ENCODE measurements at places on chromosomes 7 and 10.

DNA sequence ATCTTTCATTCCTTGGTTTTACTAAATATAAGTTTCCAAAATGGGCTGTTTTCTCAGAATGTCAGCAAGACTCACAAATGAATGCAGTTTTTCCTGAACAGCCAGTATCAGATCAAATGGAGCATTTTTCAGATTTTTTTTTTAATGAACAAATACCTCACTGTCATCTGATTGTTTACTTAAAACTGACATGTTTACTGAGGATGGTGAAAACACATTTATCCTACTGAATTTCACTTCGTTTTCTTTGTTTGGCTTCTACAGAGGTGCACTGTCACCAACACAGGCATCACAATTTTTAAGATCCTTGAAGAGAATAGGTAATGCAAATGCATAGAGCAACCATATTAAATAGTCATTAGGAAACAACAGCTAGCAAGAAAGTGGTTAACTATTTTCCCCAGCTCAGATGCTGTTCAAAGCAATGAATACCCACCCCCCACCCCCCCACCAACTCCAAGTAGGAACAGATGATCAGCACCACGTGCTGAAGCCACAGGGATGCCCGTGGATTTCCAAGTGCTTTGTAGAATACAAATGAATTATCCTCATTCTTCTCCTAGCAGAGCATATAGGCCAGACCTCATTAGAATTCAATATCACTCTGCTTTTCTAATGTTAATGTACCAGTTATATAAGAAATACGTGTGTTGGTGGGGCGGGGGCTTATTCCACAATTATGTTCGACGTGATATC lies 205.9 kb downstream of the SKAP2 start:
- DNase-seq = no peak

GRCh38 chr10:20596911-20597310 lies 300.2 kb downstream of the NEBL start:
- DNase-seq = peak; percentile 73

GRCh38 chr10:115659616-115660015 lies 566.5 kb downstream of the ATRNL1 start:
- no peak for DNase-seq

- DNase-seq = peak; percentile 11
These were observed 106.7 kb downstream of the SNX10 start for GRCh38 chr7:26398427-26398755.

DNA sequence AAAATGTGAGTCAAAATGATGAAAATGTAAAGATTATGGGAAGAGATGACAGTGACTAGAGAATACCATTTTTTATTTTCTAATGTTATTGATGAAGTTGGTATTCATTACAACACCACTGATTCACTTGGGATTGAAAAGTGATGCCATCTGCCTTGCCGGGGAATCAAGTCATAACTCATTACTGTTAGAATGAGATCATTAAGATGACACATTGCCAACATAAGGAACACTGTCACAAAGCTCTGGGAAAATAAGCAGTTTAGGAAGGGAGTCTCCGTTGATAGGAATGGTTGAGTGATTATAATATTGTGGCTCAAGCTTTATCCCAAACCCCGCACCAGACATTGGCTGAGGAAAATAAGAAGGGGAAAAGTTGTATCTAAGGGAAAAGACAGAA lies 121.5 kb upstream of the PLPP4 start:
- no peak for DNase-seq

DNA sequence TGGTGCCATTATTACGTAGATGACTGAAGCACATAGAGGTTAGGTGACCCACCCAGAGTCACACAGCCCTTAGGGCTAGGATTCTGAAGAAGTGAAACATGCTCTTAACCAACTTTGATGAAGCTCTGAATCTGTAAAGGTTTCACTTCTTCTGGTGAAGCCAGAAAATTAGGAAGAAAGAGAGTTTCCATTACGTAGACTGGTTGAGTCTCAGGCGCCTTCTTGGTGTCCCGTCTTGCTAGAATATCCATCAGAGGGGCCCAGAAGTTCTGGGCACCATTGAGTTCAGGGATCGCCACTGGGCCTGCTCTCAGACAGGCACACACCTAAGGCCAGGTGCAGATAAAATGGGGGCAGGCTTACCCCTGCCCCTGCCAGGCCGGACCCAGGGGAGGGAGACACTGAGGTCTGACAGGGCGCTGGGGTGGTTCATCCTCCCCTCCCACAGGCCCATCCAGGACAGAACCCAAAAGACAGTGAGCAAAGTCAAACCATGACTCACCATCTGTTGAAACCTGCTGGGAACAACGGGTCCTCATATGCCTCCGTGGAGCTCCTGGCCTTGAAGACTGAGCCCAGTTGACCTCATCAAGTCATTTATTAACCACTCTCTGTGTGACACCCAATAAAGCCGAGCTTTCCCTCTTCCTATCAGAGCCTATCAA lies 33.2 kb downstream of the DRGX start:
- no peak for DNase-seq

- peak; percentile 6 for DNase-seq
These were observed 4.6 kb upstream of the CYP3A4 start for GRCh38 chr7:99788554-99788953.

DNA sequence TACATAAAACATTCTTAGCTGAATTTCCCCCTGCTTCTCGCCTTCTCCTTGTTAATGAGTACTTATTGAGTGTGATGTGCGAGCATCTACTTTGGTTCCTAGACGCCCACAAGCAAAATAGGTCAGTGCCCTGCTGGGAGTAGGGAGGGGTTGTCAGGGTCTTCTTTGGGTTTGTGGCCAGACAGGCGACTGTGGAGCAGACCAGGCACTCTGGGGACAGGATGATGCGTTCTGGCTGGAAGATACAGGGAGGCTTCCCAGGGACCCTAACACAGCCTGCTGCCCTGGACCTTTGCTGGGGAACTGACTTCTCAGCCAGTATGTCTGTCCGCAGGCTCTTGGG lies 227.2 kb downstream of the CUX1 start:
- no peak for DNase-seq

- no peak for DNase-seq
These were observed 197.3 kb downstream of the MACC1 start for GRCh38 chr7:20019757-20020432.

DNA sequence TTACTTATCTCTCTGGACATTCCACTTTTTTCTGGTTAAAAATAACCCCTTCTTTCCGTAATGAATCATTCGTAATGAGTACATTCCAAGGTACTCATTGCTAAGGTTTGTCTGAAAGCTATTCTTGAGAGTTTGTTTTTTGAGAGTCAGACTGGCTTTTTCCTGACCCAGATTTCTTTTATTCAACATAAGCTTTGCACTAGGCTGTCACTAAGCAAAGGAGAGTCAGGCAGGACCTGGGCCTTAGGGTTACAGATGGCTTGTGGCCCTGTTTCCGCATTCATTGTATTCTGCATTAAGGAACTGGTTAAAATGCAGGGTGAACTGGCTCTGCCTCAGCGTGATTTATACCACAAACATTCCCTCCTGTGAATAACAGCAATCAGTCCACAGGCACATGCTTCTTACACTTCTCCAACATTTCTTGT lies 84.1 kb downstream of the POM121L12 start:
- no peak for DNase-seq

DNA sequence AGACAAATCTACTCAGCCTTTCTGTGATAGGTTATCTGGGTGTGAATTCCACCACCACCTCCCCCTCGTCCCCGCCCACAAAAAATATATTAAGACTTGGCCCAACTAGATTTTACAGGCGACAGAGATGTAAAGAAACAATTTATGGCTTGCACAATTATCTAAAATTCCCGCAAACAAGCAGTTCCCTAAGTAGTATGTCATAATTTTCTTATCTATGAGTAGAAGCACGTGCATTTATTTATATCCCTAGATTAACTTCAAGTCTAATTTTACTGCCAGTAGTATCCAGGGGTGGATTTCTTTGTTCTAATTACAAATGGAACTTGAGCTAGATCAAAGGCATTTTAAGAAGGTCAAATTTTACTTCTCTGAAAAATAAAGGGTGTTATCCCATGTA lies 1.7 kb downstream of the TSPAN12 start:
- no peak for DNase-seq

DNA sequence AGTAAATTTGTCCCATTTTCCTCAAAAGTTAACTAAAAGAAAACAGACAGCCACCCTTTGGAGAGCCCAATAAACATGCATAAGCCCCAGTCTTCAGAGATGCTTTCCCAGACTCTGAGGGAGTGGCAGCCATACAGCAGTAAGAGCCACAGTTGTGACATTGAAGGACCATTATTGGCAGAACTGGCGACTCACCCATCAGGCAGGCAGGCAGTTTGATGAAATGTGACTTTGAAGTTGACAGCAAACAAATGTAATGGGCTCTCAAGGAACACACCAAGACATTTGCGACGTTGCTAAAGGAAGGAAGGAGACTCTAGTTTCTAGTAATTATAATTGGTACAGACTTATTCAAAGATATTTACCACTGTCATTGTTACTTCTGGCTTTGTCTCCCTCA lies 287.5 kb upstream of the PHYHIPL start:
- DNase-seq = no peak

GRCh38 chr7:3318874-3319273 lies 17.8 kb downstream of the SDK1 start:
- no peak for DNase-seq

DNA sequence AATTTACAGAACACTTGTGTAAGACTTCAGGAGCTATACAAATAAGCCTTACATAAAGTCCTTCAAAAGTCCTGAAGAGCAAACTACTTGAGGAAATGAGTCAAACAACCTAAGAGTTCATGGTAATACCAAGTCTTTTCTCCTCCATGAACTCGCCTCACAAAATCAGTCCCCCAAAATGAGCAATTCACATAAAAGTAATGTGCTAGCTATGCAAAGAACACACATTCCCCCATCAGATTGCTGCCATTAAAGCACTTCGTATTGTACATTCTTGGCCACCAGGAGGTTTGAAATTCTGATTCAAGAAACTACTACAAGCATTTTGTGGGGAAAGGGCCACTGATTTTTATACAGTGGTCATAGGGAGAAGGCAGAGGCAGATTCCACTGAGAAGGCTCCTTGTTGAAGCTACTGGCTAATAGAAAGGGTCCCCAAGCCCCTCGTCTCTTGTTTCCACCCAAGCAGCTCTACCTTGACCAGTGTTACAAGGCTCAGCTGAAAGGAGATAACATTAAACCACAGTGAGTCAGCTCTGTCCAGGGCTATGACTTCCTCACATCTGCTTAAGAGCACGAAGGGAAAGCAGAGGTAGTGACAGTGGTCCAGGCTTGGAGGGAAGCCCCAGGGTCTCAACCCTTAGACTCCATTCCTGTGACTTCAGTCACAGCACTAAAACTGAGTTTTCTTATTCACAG lies 115.2 kb upstream of the CDK1 start:
- peak; percentile 55 for DNase-seq

DNA sequence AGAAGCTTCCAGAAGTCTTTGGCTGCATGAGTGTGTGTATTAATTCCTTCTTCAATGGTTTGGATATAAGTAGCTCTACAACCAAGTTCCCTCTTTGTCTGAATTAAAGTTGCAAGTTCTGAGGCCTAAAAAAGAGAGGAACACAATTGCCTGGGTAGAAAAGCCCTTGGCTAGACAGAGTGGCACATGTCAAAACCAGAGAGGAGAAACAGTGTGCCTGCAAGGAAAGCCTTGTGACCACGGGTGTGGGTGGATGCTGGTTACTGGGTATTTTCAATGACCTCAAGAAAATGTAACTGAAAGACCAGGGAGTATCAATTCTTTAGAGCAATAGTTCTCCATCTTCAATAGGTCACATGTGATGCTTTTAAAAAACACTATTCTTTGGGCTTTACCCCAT lies 148.3 kb downstream of the SVIL start:
- DNase-seq = no peak

- DNase-seq = peak; percentile 35
These were observed 32.0 kb downstream of the GNA12 start for GRCh38 chr7:2812114-2812487.

- no peak for DNase-seq
These were observed 220.0 kb upstream of the MEOX2 start for GRCh38 chr7:15906436-15906835.

GRCh38 chr10:119355930-119356329 lies 148.6 kb downstream of the GRK5 start:
- DNase-seq = no peak

DNA sequence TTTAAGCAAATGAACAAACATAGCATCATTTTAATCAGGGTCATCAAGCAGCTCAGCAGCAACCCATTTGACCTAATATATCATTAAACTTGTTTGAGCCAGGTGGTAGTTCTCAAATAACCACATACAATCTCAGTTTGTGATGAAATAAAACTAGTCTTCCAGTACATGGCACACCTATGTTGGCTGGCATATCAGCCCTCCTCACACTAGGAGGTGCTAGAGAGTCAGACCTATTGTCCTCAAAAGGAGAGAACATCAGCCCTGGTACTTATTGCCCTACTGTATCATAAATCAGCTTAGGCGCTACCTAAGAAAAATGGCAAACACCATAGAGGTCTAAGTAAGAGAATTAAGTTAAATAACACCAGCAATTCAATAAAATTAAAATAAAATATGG lies 81.7 kb downstream of the CABCOCO1 start:
- no peak for DNase-seq

DNA sequence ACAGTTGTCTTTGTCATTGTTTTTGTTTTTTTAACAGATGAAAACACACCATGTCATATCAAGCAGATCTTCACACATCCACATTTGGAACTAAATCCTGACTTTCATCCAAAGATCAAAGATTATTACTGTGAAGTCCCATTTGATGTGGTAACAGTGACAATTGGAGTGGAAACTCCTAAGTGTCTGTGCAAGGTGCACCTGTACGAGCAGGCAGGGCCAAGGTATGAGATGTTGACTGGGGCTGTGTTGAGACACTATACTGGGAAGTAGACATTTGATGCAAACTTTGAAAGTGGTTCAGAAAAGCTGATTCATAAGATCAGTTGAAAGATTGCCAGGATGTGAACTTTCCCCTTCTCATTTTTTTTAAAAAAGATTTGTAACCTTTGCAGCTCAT lies 152.3 kb downstream of the CPED1 start:
- DNase-seq = peak; percentile 36

DNA sequence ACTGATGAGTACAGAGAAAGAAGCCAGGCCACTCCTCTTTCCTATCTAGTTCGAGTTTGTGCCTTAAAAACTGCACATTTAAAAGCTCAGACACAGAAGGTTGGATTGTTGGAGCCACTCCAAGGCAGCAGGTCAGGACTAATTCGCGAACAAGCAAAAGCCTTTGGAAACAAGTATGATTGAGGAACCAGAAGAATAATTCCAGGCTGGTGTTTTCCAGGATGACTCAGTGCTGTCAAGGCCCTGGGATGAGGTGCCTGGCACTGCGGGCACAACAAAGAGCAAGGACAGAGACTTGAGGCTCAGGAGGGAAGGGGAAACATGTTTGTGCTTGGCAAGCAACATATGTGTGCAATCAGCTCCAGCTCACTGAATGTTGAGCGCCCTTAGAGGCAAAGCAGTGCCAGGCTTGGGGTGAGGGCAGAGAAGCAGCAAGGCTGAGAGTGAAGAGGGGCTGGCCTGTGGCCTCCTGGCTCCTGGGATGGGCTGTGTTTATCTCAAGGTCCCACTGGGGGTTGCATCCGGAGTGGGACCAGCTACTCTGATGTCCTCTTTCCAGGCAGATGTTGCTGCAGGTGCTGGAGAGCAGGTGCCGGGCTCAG lies 44.1 kb downstream of the VSTM4 start:
- DNase-seq = no peak

DNA sequence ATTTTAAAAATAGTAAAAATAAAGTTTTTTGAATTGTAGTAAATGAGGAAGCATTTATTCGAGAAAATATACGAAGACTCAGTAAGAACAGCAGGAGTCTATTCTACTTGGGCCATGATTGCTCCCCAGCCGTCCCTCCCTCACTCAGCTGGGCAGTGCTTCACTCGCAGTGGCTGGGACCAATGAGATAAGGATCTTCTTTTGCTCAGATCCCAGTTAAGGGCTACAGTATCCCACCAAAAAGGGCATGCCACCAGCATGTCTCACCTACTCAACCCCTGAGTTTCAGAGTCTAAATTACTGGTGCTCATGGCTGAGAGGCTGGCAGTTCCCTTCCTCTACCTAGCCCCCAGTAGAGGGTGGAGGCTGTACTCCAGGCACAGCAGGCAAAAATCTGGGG lies 455.7 kb upstream of the PFKP start:
- no peak for DNase-seq

All from fibroblast of upper back skin (primary cell).